EL (cell line): ENCODE measurements at places on chromosomes 2 and 18.
A peak's percentile ranks its signal among the peaks of the same experiment; 100 is the strongest.

DNA sequence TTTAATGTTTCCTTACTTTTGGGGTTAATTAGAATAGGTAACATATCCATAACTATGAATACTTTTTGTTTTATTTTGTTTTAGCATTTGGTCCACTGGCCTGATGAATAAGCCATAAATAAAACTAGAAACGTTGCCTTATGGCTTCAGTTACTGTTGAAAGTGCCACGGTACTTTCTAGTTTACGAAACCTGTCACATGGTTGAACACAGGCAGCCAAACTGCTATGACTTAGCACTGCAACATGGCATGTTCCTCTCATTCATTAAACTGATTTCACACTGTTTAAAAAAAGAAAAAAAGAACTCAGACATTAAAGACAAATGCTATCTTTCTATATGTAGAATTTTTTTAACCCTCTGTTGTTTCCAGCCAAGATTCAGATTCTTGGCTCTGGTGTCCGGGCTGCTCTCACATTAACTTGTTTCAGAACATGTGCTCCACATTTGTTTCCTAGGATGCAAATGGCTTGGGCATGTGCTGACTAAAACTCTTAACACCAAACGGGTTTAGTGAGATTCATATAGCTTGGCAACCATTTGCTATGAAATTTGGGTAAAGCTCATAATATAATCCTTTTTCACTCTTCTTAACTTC lies 323.9 kb upstream of the RND3 start:
- DNase-seq = no peak

GRCh38 chr2:127302168-127302567 lies 8.2 kb upstream of the ERCC3 start:
- no peak for DNase-seq

DNA sequence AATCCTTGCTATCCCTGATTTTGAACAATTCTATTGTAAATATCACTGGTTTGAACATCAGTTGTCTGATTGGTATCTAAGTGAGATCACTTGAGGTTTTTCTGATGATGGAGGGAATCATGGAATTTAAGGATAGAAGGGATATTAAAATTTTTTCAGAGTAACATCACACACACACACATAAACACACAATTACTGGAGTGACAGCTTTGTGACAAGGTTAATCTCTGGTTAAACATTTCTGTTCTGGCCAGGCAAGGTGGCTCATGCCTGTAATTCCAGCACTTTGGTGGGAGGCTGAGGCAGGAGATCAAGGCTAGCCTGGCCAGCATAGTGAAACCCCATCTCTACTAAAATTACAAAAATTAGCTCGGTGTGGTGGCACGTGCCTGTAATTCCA lies 85.3 kb downstream of the SOCS6 start:
- DNase-seq = peak; percentile 59

DNA sequence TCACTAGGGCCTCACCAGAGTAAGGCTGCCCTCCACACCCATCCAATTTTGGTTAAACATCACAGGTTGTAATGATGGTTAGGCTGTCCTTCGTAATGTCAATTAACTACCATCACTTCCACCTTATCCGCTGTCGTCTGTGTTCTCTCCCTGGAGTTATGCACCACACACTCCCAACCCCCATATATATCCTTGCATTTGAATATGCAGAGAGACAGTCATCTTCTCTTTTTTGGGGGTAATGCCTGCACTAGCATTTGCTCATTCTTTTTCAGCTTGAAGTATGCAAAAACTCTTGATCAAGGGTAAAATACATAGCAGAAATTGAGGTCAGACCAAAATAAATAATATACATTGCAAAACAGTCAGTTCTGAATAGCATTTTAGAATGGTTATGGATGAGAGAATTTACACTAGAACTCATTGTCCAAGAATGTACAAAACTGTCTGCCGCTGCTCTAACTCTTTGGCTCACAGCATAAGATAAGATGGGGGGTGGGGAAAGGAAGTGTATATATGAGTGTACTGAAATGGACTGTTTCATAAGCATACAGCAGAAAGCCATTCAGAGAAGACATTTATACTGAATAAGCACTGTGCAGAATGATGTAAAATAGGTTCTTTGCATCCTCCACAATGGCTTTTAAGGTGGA lies 397.8 kb upstream of the CHST9 start:
- DNase-seq = no peak

- DNase-seq = no peak
Measured at GRCh38 chr2:207567671-207568070, 37.9 kb downstream of the CREB1 start.
